RCC 7860 (cell line): ENCODE measurements at places on chromosomes 12 and 14.
A peak's percentile ranks its signal among the peaks of the same experiment; 100 is the strongest.

DNA sequence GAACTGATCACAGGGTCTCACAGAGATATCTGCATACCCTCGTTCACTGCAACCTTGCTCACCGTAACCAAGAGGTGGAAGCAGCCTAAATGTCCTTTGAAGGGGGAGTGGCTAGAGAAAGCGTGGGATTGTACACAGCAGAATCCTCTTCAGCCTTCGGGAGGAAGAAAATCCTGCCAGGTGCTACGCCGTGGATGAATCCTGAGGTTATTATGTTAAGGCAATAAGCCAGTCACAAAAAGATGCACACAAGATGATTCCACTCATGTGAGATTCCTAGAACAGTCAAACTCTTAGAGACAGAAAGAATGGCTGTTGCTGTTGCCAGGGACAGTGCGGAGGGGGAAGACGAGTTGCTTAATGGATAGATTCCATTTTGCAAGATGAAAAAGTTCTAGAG lies 39.6 kb upstream of the SFSWAP start:
- no peak for DNase-seq

DNA sequence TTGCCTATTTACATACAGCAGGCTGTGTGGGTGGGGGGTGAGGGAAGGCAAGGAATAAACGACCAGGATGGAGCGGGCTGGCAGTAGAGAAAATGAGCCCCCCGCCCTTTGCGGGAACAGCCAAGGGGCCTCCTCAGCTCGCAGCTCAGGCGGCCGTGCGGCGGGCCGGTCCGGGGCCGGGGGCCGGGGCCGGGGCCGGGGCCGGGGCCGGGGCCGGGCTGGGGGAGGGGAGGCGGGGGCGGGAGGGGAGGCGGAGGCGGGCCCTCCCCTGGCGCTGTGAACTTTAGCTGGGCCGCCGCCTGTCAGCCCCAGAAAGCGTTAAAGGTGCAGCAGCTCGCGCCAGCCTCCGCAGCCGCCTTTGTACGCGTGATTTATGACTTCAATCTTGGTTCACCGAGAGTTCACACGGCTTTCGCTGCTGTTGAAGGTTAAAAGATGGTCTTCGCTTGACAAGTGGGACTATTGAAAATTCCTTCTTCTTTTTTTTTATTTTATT lies 28.8 kb downstream of the HOXC4 start:
- DNase-seq = no peak

GRCh38 chr12:55717011-55718007 lies 1.5 kb downstream of the BLOC1S1 start:
- peak; percentile 84 for DNase-seq

DNA sequence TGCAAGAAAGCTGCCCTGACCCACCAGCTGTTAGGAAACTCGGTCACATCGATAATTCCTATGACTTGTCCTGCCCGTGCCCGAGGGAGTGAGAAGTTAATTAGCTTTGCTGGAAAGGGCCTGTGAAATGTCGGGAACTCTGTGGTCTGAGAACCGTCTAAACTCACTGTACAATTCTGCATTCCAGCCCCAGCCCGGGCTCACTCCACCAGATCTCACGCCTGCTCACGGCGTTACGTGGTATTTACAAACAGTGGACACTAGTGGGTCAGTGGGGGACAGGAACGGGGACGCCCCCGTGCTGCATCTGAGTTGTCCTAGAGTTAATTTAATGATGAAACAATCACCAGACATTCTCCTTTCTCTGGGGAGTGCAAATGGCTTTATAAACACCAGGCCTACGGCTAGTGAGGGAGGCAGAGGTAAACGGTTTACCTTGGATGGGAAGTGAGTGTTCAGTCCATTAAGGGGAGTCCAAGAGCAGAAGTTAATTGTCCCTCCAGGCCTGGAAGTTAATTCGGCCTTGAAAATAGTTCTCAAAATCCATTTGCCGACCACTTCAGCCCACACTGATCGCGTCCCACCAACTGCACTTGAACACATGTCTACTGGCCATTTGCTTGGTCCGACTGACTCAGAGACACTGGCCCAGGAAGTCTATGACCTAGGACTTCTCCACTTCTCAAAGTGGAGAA lies 93.5 kb upstream of the MED13L start:
- no peak for DNase-seq

- DNase-seq = no peak
These were observed 205.4 kb upstream of the SEL1L start for GRCh38 chr14:81738946-81739659.

GRCh38 chr12:56425940-56426438 lies 23.2 kb downstream of the TIMELESS start:
- DNase-seq = no peak

DNA sequence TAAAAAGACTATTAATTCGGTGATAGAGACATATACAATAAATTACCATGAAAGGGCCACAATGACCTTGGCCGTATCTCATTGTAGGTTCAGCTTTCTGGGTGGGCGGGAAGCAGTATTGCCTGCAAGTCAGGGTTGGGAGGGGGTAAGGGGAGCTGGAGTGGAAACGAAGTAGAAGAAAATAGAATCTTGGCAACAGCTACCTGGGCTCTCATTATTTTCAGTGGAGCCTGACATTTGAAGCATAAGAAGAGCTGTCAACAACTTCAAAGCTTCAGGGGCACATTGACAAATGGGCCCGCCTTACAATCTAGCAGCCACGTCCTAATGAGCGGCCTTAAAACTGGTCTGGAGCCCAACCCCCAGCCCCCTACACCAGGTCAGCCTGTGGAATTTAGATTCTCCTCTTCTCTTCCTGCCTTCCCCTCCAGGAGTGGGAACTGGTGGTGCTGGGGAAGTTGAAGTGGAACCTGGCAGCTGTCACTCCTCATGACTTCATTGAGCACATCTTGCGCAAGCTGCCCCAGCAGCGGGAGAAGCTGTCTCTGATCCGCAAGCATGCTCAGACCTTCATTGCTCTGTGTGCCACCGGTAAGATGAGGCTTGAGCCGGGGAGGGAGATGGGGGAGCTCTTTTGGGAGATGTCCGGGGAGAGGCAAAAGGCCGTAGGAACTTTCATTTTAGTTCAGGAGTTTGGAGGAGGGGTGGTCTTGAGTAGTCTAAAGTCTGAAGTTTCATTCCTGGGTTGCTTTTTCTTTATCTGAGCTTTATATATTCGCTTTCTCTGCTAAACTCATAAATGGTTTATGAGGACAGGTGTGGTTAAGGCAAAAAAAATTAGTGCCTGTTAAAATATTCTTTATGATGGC lies 5.0 kb downstream of the CCND2 start:
- no peak for DNase-seq

- no peak for DNase-seq
These were observed 363.7 kb downstream of the SOX5 start for GRCh38 chr12:23585782-23586163.

GRCh38 chr12:52076811-52077210 lies 2.7 kb upstream of the SMIM41 start:
- DNase-seq = no peak

DNA sequence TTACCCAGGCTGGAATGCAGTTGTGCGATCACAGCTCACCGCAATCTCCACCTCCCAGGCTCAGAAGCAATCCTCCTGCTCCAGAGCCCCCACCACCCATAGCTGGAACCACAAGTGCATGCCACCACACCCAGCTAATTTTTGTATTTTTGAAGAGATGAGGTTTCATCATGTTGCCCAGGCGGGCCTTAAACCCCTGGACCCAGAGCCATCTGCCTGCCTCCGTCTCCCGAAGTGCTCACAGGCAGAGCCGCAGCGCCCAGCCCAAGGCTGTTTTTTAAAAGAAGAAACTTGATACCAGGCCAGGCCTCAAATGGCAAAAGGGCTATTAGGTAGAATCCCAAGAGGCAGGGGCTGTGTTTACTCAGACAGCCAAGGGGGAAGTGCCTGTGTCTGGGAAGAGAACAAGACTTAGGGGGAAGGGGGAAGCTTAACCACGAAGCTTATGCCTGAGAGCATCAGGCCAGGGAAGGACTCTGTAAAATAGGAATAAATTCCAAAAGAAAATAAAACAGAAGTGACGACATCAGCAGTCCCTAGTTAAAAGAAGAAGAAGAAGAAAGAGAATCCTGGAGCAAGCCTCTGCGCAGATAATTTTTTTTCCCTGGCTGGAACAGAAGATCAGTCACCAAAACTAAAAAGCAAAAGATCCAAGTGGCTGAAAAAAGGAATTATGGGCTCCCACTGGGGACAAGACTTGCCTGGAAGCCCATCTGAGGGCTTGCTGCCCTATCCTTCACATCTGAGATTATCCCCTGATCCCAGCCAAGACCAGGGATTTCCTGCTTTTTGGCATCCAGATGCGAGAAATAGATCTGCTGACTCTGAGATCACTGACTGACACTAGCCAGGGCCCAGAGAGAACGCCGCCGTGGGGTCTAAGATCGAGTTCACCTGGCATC lies 170.5 kb downstream of the NDUFA12 start:
- no peak for DNase-seq

DNA sequence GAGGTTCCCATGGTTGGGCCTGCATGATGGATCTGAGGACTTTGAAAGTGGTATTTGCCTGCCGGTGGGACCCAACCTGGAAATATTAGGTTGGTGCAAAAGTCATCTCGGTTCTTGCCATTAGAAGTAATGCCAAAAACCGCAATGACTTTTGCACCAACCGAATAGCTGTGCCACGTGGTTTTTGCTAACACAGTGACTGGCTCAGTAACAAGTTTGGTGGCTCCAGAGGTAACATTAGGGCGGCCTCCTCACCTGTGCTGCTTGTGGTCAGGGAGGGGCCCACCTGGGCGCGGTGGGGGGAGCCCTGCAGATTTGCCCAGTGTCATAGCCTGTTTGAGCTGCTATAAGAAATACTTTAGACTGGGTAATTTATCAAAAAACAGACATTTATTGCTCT lies 1.8 kb downstream of the BDKRB2 start:
- DNase-seq = no peak
